ENCODE measurements at places on chromosomes 6 and 20.

- DNase-seq: no peak
Observed at GRCh38 chr20:16314748-16315159, 258.5 kb downstream of the KIF16B start.

DNA sequence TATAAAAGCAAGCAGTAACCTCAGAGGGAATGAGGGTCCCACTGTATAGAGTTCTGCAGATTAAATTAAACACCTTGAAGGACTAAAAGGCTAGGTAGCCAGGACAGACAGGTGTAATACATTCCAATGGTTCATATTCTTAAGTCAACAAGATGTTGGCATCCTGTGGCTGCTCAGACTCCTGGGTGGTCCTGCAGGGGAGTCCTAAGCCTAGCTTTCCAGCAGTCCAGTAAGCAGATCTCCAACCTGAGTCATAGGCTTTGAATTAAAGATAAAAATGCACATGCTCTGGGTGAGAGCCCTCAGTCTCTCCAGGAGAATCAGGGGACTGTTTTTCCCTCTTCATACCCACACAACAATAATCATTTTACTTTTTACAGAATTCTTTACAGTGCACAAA lies 307.3 kb upstream of the SUPT3H start:
- no peak for DNase-seq

DNA sequence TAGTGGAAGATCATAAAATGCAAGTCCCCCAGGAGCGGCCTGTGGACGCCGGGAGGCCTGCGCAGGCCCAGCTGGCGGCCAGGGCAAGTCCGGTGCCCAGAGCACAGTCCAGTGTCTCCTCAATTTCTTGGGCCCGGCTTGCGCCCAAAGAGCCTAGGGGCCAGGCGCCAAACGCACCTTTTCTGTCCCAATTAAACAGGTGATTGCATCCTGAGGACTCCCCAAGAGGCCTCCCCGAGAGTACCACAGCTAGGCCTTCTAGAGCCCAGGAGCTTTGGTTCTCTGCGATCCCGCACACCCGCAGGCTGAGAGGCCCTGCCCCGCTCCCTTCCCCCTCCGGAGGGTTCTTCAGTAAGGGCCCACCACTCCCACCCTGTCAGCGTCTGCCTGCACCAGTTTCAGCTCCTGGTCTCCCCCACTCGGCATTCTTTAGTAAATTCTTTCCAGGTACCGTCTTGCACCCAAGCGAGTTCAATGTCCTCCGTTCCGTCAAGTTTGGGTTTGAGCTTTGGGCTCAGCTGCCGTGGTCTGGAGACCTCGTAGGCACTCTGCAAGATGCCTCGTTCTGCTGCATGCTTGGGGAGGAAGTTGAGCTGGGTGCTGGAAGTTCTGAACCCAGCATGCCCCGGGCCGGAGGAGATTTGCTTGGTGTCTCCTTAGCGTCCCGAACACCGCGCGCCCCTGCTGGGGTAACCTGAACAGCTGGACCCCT lies 3.9 kb upstream of the NKX2-2 start:
- no peak for DNase-seq

- DNase-seq: no peak
Observed at GRCh38 chr6:144178323-144178722, 28.0 kb downstream of the STX11 start.

GRCh38 chr20:13009682-13010406 lies 1.1 kb downstream of the SPTLC3 start:
- DNase-seq: no peak

DNA sequence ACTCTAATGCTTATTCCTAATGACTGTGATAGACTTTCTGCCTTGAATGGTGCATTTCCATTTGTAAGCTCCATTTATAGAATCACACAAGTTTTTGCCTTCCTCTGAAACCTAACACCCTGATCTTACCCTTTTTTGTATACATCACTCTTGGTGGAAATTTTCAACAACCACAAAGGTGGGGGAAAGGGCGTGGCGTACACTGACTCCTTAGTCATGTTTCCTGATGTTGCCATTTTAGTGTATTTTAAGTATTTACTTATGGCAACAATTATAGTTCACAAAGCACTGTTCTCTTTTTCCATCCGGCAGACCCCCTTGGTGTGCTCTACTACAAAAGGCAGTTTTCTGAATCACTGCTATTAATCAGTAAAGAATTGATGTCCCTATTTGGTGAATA lies 92.0 kb downstream of the ATXN1 start:
- DNase-seq: peak; percentile 51

DNA sequence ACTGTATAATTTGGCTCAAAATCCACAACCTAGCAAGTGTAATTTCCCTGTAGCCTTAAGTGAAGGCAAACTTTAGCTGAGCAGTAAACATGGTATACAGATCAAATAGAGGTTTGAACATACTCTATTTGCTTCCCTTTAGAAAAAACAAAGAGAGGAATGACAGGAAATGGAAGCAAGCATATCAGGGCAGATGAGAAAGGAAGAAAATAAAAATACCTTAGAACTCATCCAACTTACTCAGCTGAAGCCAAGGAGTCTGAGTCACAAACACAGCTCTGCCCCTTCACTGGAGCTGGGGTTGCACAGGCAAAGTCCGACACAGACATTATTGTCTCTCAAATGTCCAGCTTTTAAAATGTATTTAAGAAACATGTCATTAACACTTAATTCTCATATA lies 379.9 kb upstream of the IRAK1BP1 start:
- DNase-seq: no peak

DNA sequence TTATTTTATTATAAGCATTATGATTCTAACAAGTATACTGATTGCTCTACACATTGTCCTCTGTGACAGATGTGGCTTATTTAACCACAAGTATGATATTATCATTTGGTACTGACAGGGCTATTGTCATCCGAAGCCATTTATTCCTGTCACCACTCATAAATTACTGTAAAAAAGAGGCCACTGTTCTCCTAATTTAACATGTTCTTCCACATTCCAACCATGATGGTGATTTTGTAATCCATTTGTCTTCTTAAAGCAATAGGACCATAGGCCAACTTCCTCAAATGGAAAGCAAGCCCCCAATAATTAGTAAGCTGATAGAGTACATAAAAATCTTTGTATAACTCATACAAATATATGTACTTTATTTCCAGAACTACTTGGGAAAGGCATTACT lies 50.6 kb downstream of the FUT9 start:
- DNase-seq: no peak

GRCh38 chr6:37956711-37957275 lies 137.3 kb downstream of the ZFAND3 start:
- DNase-seq: no peak

GRCh38 chr6:17600527-17601385 lies 654 bp downstream of the FAM8A1 start:
- no peak for DNase-seq

DNA sequence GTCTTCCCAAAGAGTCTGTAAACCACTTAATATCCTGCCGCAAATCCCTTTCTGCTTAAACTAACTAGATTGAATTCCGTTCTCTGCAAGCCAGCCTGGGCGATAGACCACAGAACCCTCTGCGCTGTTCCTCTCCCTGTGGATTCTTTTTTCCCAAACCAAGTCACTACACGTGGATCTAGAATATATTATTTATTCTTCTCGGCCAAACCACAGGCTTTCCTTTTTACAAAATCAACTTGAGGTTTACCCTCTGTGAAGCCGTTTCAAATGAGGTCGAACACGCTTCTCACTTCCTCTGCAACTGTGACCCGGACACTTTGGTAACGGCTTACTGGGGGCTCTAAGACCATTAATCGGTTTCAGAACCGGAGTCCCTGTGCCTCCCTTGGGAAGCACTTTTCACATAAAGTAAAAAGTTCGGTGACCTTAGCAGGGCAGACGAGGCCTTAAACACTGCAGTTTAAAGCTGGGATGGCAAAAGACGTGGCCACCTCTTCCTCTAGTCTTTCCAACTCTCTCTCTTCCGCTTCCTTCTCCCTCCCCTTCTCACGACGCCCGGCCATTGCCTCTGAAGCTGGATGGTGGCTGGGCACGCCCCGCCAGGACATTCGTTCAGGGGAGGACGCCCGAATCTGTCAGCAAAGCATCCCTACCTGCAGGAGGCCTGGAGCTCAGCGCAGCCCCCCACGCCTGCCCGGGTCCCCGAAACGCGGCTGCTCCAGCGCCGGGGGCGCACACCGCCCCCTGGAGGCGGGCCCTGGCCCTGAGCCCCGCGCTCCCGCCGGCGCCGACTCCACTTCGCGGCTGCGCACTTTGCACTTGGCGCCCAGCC lies 55.0 kb upstream of the FOXC1 start:
- peak; percentile 45 for DNase-seq

DNA sequence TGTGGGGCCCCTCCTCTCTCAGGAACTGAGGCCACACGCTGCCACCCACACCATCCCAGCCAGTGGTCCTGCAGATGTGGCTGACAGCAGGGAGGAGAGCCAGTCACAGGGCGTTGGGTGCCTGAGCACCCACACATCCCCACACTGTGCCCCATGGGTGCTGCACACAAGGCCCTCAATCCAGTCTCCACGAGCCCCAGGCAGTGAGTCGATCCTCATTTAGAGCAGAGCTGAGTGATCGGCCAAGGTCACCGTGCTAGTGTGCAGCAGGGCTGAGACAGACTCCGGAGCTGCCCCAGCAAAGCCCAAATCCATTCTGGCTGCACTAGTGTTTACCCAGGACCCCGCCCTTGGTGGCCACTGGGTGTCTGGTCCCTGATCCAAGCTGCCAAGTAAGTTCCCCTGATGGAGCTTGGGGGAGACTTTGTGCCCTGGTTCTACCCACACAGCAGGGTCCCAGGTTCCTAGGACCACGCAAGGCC lies 9.0 kb downstream of the C20orf203 start:
- DNase-seq: no peak

- no peak for DNase-seq
Observed at GRCh38 chr6:112337209-112337638, 9.9 kb upstream of the RFPL4B start.

DNA sequence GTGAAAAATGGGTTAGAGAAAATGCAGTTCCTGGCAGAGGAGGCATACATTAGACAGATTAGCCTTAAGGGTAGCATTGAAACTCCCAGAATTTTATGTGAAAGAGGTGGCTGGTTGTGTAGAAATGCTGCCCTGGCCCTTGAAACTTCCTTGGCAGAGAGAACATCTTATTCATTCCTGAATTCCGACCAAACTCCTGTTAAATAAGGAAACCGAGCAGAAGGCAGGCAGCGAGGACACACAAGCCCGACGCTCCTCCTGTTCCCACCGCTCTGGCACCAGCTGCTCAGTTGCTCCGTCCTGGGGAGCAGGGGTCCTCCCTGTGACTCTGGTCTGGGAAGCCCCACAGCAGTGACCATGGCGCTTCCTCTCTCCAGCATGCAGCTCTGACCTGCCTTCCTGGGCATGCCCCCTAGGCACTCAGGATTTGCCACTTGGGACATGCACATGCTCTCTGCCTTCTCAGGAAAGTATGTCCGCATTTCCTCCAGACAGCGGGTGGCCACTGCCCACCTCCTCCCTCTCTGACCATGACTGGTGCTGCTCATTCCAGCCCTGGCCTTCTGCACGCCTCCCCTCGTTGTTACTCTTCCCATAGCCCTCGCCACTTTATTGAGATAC lies 35.2 kb upstream of the CLDN20 start:
- no peak for DNase-seq

- no peak for DNase-seq
Observed at GRCh38 chr6:71621918-71622519, 264.3 kb upstream of the RIMS1 start.

GRCh38 chr20:10673176-10673841 lies 490 bp downstream of the JAG1 start:
- DNase-seq: no peak

GRCh38 chr6:163490826-163491577 lies 76.5 kb downstream of the QKI start:
- no peak for DNase-seq

DNA sequence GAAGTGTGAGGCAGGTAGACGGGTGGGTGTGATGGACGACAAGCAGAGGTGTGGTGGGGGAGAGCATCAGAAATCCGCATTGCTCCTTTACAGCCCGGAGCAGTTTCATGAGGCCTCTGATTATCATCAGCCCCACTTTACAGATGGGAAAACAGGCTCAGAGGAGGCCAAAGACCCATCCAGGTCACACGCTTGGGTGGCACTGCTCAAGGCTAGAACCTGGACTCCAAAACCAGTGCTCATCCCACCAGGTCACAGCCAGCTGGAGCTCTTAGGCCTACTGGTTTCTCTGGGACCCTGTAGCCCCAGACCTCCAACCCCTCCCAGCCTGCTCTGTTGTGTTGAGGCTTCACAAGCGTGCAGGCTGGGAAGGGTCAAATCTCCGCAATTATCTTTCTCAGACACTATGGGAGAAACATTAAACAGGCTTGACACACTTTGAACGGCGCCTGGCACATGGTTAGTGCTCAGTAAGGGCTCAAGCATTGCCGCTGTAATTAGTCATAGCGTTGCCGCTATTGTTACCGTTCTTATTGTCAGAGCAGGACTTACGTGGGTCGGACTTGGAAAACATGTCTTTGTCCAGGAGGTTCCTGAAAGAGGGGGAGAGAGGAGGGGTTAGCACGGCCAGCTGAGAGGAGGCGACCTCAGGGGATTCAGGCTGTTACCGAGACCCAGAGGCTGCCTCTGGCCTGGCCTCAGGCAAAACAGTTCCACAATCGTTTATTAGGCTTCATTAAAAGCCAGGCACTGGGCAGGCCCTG lies 16.6 kb downstream of the CPNE5 start:
- no peak for DNase-seq

DNA sequence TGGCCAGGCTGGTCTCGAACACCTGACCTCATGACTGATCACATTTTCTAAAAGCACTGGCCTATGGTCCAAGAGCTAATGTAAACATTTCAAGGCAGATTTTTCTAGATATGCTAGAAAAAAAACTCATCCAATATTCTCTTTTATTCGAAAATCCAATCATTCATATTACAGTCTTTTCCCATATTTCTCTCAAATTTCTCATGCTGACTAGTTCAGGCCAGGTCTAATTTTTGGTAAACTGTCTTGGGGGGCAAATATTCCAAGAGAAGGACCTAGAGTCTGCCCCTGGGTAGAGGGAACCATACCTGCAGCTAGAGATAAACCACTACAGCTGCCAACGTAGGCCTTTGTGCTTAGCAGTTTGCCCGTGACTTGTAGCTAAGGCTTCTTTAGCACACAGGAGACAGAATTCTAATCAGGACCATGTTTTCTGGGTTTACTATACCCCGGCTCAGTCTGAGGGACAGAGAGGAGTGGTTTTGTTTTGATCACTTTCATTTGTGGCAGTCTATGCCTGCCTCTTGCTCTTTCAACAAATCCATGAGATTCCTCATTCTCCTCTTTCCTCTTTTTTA lies 71.8 kb upstream of the CITED2 start:
- DNase-seq: no peak

Data from stimulated activated CD8-positive, alpha-beta memory T cell treated with anti-CD3 and anti-CD28 coated beads, Interleukin-15, amount 100 ng/mL, for 1 hour (primary cell).